ENCODE measurements at places on chromosomes 2 and 18. TPM values are rescaled to one million over a fixed set of nuclear protein-coding genes. Genes with fewer than 3 reads are reported as not detected.

- peak; percentile 48 for DNase-seq
Measured at GRCh38 chr2:9990736-9991135, 39.2 kb downstream of the GRHL1 start.

GRCh38 chr2:163919717-163920116 lies 183.9 kb upstream of the FIGN start:
- no peak for DNase-seq

ZC3H8 gene
- 7.3 TPM for total RNA-seq

SLC9A4 gene
- not detected for total RNA-seq

- no peak for DNase-seq
Measured at GRCh38 chr2:73072129-73072395, 550 bp upstream of the SFXN5 start.
